CD4-positive, alpha-beta T cell treated with Interferon alpha-2 for 1 hour (primary cell): ENCODE measurements at places on chromosomes 2 and 18.

GRCh38 chr2:207681431-207681830 is 30.0 kb upstream of the CCNYL1 start:
- no peak for DNase-seq

DNA sequence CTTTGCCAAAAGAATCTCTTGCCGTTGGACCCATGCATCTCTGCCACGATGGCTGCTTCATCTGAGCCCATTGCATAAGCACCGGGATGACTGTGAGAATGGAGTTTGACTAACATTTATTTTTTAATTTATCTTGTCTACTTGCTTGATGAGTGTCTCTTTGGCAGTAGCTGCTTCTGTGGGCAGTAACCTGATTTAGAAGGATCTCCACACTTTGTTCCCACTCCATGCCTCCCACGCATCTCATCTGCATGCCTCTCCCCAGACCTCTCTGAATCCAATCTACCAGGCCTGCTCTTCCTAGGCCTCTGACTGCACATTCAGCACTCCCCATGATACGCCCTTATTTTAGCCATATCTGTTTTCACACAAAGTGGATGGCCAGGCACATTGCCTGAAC is 23.7 kb upstream of the TMX3 start:
- no peak for DNase-seq

DNA sequence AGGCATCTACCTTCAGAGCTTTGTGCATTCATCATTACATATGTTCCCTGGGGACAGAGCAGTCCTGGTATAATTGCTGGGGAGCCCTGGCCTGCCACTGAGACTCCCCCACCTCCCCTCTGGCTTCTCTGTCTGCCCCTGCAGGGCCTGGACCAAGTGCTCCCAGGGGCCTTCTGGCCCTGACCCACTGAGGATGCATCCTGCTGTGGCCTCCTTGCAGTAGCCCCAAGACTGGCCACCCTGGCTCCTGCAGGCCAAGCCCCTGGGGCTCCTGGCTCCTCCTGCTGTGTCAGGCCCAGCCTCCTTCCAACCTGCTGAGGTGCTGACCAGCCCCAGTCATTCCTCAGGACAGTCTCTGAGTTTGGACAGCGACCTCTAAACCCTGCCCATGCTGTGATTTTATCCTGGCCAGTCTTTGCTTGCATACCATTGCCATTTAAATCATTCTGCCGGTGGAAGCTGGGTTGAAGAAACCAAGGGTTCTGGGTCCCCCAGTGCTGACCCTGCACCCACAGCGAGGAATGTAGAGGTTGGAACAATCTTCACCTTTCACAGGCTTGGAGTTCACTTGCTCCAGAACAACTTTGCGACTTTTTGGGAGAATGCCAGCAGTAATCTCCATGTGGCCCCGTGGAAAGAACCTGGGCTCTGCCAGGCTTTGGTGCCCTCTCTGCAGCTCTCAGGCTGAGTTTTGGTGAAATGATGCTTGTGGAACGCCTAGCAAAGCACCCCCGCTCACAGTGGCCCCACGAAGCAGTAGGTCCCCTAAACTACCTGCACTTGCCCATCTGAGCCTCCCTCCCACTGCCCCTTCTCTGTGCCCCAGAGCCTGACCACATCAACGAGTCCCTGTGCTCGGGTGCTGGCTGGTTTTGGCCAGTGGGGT is 167.3 kb upstream of the GLI2 start:
- no peak for DNase-seq

GRCh38 chr2:240557808-240558207 is at the start of gene ANKMY1:
Gene ANKMY1 (minus strand): TSS chr2:240557988. CDS start chr2:240557335, 653 bp downstream.
- peak; percentile 61 for DNase-seq

GRCh38 chr18:73199151-73199550 is 331.4 kb upstream of the NETO1 start:
- DNase-seq: no peak

DNA sequence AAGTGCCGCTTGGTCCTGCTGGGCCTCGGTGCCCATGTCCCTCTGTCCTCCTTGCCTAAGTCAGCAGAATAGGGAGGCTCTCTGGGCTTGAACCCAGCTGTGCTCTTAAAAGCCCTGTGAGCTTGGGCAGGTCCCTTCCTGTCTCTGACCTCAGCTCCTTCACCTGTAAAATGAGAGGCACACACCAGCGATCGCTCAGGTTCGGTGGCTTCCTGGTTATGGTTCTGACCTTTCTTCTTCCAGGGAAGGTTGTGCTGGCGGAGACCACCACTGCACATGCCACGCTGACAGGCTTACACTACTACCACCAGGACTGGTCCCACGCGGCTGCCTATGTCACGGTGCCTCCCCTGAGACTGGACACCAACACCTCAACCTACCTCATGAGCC is 36.1 kb upstream of the MAPRE3 start:
- DNase-seq: no peak

DNA sequence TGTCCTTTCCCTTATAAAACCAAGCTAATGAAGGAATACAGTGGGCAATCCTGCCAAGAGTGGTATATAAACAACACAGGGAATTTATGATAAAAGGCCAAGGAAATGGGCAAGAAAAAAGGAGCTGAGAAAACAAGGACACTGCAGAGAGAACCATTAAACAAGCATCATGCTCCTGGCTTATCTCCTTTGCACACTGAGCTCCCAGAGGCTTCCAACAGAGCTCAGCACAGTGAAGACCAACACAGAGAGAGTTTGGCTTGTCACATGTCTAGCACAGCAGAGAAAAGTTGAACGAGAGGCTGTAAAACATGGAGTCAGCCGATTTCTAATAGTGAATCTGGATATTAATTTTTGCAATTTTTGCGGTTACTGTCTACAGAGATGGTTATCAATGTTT is 68.0 kb upstream of the KLF7 start:
- DNase-seq: no peak

GRCh38 chr2:190805843-190806242 is 74.8 kb upstream of the GLS start:
- no peak for DNase-seq

GRCh38 chr2:54660752-54661151 is 62.7 kb upstream of the EML6 start:
- no peak for DNase-seq

- no peak for DNase-seq
Observed at GRCh38 chr2:190334479-190335224, 8.7 kb upstream of the INPP1 start.

DNA sequence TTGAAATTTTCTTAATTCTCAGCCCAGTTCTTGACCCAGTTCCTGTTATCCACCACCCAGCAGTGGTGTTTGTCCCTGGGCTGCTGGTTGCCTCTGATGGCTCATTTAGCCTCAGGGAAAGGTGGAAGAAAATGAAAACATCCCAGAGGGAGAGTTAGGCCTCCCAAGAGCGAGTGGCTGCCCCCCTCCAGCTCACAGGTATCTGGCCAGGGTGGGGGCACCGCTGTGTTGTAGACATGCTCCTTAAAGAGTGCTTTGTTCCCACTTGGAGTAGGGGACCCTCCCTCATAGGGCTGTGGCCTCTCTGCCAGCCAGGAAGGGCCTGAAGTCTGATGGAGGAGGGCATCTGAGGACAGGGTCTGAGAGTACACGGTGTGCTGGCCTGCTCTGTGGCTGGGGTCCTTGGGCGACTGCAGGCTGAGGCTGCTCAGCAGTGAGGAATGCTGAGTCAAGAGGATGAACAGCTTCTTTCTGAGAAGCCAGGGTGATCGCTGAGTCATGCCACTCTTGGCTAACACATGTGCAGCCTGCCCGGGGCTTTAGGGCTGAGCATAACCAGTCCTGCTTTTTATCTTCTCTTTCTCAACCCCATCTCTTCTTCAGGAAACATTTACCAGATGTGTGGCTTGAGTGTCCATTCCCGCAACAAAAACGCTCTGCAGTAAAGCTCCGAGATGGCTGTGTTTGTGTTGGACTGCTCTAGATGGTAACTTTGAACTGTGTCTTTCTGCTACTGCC is 72.3 kb downstream of the IL1R2 start:
- peak; percentile 50 for DNase-seq

DNA sequence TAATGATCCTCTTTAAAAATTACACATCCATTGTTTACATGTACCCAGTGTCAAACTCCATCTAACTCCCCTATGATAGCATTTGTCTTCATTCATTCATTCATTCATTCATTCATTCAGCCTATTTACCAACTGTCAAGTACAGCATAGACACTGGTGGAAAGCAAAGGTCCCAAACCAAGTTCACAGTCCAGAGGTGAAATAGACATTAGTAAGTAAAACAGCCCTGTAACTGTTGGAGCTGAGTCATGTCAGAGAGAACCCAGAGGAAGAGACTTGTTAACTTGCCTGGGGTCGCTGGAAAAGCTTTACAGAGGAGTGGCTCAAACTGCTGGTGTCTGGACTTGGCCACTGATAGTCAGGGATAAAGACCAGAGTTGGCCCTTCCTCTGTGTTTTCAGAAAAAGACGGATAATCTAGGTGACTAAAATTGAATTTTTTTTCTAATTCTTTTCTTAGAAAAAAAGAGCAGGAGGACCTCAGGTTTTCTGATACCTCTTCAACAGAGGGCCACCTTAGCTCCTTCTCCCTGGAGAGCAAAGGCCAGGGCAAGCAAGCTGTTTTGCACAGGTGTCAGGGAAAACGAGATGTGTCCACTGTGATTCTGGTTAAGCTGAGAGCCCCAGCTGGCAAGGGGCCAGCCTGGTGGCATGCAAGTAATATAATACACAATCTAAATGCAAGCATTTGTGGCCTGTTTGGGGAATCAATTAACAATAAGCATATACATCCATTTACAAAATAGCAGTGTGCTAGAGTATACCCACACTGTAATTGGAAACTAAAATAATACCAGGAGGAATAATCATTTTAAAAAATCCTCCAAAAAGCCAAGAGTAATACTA is 96.7 kb upstream of the SLC14A2 start:
- no peak for DNase-seq

DNA sequence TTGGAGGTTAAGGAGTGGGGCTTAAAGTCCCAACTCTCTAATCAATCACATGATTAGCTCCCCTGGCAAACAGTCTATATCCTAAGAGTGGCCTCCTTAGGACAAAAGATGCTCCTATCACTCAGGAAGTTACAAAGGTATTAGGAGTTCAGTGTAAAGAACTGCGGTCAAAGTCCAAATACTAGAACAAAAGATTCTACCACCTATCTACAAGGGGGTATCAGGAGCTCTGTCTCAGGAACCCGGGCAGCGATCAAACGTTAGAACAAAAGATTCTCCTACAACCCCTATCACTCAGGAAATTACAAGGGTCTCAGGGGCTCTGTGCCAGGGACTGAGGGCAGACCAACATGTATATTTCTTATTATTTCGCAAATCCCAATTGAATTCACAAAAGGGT is 58.0 kb downstream of the DTNB start:
- no peak for DNase-seq
